HuH-7.5 (cell line): ENCODE measurements at places on chromosomes 6 and 20.

DNA sequence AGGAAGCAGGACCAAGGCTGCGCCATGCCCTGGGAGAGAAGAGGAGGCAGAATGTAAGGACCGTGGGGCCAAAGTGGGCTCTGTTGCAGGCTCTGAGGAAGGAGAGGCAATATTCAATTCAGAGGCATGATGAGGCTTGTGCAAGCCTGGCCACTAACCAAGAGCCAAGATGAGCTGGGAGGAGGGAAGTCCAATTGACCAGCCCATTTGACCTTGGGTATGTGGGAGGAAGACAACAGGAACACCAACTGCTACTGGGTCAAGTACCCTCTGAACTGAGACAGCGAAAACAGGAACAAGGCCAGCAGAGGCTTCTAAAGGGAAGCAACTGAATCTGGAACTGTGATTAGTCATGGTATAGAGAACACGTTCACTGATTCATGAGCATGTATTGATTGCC lies 779.6 kb downstream of the MAFB start:
- no peak for DNase-seq

- no peak for DNase-seq
Measured at GRCh38 chr6:246352-246751, 45.9 kb upstream of the DUSP22 start.

- no peak for DNase-seq
Measured at GRCh38 chr20:16671753-16672152, 58.1 kb upstream of the SNRPB2 start.

- DNase-seq = no peak
Measured at GRCh38 chr20:17701826-17702225, 2.1 kb downstream of the BANF2 start.

DNA sequence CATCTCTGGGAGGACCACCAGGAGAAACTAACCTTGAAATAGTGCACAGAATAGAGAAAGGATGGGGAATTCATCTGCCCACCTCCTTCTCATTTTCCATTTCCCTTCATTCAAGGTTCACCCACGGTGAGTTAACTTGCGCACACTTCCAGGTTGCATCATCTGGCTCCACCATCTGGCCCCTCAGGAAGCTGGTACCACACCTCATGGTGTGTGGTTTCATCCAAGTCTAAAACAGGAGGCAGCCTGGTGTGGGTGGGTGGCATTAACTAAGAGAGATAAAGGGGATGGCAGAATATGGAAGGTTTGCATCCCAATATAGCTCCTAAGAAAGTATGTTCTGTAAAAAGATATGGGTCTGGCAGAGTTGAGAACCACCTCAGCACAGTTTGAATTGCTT lies 3.8 kb downstream of the ZNF334 start:
- no peak for DNase-seq

- DNase-seq = no peak
Measured at GRCh38 chr6:47170617-47170947, 128.4 kb upstream of the ADGRF1 start.

DNA sequence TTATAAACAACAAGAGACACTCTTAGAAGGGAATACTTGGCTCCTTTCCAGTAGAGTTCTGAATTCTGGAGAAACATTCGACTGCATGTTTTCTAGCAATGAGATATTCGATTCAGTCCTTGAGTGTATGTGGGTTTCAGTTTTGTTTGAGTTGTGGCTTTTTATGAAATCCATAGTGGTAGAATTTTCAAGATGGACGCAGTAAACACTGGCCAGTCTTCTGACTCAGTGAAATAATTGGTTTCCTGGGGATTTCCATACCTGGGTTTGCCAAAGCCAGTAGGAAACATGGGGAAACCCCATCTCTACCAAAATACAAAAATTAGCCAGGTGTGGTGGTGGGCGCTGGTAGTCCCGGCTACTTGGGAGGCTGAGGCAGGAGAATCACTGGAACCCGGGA lies 273.5 kb upstream of the PLCB4 start:
- DNase-seq = no peak

DNA sequence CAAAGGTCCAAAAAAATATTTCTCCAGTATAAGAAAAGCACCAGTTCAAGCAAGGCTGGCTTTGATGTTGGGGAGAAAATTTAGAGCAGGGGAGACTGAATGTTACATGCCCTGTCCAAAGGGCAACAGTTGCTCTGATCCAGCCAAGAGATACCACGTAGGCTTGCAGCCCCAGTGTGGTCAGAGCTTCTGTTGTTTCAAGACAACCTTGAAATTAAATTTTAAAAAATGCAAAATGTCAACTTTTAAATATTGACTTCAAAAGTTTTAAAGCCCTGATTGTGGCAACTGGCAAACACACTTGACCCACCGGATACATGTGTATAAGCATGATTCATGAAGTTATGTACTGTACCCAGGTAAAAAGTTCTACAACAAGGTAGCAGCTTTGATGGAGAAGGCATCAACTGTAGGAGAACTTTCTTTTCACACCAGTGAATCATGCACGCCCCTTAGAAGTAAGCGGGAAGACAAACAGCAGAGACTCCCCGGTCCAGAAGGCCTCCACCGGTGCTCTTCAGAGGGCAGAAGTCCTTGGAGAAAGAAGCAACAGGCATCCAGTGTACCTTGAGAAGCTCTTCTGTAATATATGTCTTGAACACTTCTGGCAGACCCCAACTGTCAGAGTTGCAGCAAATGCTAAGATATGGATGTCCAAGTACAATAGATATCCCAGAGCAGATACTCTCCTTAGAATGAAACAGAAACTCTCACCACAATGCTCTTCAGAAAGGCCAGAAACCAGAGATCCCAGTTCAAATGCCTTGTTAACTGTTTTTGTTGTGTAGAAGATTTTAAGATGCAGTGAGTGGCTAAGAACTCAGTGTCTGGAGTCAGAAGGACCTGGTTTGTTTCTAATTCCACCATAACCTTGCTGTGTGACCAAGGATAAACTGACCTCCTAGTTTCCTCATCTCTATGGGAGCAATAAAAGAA lies 115.4 kb downstream of the BCAS1 start:
- DNase-seq = no peak

DNA sequence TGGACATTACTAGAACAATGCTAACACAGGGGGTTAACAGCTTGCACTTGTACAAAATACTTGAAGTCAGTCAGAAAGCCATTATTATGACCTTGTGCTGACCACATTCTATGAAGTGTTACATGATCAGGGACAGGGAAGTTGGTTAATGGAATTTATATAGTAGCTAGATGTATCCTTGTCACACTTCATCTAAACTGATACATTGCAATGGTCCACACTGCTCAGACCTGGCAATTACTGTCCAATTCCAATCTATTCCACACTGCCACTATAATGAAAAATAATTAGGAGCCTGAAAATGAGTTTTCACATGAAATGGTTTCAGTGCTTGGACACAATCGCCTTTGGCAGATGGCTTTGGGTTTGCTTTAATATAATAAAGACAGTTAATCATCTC lies 850.8 kb downstream of the EPHA7 start:
- DNase-seq = no peak

DNA sequence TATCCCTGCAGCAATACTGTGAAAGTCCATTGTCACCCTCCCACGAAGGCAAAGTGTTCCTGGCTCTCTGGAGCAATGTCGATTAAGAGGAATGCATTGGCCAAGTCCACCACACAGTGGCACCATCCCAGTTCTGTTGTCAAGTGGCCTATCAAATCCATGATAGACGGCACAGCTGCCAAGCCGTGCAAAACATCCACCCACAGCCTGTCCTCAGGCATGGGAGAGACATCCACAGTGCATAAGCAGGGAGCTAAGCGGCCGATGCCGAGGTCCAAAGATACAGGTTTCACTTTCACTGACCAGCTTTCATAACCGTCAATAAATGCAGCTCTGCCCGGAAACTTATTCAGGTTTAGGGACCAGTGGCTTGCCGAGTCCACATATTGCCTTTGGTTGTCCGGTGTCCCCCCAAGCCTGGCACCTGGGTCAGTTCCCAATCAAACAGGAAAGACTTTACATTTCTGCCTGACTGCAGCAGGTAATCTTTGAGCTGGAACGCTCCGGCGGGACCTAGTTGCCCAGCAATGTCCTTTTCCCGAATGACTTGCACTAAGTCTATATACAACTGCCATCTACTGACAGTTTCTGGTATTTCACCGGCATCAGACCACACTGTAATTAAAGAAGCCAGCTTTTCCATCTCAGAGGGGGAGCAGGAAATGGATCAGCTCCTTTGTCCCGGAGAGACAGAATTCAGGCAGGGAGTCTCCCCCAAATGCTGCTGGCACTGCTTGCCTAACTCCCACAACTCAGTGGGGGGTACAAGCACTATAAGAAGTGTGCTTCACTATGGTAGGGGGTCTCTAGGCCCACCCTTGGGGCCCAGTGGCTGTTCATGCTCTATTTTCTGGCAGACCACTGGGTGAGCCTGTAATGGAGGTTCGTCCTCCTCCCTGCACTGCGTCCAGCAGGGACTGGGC lies 6.3 kb downstream of the ZKSCAN3 start:
- peak; percentile 55 for DNase-seq

DNA sequence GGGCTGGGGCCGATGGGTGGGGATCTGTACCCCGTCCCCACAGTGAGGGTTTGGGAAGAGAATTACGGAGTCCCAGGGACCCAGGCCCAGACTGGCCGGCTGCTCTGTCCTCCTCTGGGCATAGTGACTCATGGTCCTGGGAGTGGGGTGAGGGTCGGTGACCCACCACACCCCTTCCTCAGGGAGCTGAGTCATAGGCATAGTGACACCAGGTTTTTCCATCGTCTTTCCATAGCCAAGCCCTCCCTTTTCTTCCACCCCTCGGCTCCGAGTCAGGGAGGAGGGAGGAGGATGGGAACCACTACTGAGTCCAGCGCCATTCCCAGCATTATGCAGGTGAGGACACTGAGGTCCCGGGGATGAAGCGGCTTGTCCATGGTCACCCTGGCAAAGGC lies 8.9 kb downstream of the CYP21A2 start:
- DNase-seq = no peak

DNA sequence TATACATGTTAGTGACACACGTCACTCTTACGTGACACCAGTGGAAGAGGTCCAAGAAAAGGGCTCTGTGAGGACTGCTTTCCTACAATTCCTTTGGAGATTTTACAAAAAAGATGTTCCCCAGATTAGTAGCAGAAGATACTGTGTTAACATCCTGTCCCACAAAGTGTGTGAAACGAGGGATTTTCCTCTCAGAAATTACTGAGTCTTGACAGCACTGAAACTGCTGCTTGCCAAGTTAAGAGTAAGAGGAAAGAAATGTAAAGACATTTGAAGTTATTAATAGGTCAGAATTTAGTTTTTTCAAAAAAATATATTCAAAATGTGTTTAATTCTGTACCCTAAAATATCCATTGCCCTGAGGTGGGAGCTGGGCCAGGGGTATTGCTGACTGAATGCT lies 58.8 kb upstream of the MAP7 start:
- DNase-seq = no peak

GRCh38 chr20:54194724-54195438 lies 13.0 kb upstream of the PFDN4 start:
- peak; percentile 74 for DNase-seq

GRCh38 chr6:25058941-25059340 lies 123.2 kb upstream of the RIPOR2 start:
- DNase-seq = no peak

- no peak for DNase-seq
Measured at GRCh38 chr6:154427446-154427845, 70.8 kb upstream of the IPCEF1 start.

GRCh38 chr6:28985462-28986164 lies 19.5 kb downstream of the ZNF311 start:
- peak; percentile 81 for DNase-seq

GRCh38 chr6:49980898-49981297 lies 11.5 kb upstream of the DEFB113 start:
- DNase-seq = no peak

DNA sequence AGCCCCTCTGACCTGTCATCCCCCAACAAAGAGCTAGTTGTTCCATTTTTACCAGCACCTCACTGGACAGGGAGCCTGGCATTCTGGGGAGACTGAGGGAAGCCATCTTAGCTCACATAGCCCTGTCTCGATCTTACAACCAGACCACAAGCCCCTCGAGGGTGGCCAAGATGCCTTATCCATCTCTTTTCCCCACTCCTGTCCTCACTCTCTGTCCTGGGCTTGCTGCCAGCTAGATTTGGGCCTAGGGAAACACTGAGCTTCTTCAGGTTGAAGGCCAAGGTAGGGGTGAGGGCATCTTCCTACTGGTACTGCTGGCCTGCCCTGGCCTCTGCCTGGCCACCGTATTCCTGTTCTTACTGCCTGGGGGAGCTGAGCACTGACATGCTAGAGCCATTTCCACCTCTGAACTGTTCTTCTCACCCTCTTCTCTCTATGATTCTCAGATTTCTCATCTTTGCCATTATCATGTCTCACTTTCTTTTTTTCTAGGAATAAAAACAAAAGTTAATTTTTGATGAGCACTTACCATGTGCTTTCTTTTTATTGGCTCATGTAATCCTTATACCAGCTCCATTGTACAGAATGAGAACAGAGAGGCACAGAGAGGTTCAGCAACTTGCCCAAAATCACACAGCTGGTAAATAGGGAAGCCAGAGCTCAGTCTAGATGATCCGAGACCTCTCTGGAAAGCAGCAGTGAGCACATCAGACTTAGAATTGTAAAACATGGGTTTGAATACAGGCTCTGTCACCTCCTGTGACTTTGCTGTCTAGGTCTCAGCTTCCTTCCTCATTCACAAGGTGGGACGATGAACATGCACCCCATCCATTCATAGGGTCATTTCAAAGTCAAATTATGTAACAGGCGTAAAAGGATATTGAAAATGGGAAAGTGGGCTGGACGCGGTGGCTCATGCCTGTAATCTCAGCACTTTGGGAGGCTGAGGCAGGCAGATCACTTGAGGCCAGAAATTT lies 28.7 kb downstream of the FGD2 start:
- DNase-seq = no peak

DNA sequence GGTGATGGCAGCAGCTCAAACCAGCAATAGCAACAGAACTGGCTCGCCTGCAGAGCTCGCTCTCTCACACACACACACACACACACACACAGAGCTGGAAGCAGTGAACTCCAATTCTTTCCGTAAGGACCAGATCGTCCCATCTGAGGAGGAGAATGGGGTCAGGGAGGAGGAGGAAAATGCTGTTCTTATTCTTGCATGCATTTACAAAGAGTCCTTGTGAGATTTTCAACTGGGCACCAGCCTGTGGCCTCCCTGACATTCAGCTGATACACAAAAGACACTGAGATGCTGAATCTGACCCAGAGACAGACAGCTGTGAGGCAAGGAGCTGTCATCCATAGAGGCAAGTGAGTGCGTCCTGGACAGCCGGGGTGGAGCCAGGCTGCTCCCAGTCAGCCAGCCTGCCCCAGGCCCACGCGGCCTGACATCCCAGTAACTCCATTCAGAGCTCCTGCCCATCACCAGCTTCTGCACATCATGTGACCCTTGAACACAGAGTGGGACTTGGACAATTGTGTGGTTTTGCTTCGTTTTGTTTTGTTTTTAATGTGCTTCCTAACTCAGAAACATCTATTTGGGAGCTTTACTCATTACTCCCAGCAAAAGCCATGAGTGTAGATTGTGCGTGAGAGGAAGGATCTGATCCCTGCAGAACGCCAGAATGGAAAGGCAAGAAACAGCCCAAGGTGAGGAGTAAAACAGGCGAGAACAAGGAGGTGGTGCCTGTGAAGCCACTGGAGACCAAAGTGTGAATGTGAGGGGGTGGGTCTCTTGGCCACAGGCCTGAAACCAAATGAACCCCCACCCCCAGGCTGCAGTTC lies 2.1 kb downstream of the SERPINB9 start:
- DNase-seq = no peak
